ENCODE measurements at places on chromosomes 16 and 17.

GRCh38 chr16:66996983-66997358 is 8.6 kb downstream of the CES4A start:
- DNase-seq = no peak

GRCh38 chr17:19023209-19023999 is 18.8 kb upstream of the FAM83G start:
- no peak for DNase-seq

DNA sequence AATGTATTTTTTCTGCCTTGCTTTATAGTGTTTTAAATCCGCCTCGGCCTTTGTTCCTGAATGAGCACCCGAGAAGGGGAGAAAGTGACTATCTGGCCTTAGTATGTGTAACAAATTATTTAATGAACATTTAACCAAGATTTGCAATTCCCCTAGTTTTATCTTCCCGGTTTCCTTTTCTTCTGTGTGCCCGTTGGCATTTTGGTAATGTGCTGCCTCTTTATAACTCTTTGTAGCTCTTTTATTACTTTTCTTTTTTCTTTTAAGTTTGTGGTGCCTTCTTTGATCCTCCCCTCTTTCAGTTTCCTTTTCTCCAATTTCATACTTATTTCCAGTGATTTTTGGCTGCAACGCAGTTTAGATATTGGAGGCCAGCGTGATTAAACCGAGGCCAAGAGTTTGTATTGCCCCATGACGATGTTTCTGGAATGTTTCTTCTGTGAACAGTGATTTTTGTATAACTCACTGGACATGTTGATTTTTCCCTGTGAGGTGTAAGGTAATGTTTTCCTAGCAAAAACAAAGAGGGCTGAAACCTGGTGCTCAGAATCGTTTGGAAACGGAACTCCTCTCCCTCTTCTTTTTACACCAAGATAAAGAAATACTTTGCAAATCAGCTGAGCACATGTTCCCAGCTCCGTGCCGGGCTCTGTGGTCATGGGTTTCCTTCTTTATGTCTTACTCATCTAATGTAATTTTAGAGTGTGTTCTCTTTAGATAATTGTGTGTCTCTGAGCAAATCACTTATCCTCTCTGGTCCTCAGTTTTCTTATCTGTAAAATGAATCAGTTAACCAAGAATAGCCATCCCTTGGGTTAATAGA is 344.3 kb downstream of the WWOX start:
- no peak for DNase-seq

DNA sequence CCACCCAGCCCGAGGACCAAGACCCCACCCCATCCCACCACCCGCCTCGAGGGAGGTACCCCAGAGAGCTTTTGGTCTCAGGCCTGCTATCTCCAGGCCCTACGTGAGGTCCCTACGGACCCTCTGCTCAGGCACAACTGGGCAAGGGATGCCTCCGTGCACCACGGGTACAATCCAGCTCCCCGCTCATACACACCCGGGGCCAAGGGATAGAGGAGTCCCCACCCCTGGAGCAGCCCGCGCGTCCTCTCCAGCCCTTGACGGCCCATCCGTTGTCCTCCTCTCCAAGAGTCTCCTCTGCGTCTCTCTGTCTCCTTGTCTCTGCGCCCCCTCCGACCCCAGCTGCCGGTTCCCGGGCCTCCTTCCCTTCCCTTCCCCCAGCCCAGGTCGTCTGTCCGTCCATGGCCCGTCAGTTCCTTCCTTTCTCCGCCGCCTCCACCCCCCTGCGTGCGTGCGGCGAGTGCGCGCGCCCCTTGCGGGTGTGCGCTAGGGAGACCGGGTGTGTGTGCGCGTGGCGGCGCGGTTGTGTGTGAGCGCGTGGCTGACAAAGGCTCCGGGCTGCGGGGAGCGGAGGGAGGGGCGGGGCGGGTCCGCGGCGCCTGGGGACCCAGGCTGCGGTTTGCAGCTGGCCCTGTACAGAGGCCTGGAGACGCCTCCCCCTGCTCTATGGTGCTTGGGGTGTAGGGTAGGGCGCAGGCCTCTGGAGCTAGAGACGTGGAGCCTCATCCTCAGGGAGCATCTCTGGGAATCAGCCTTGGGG is 930 bp downstream of the SPNS2 start:
- DNase-seq = no peak

- DNase-seq = peak; percentile 38
Measured at GRCh38 chr16:53482123-53482522, 20.9 kb downstream of the AKTIP start.

DNA sequence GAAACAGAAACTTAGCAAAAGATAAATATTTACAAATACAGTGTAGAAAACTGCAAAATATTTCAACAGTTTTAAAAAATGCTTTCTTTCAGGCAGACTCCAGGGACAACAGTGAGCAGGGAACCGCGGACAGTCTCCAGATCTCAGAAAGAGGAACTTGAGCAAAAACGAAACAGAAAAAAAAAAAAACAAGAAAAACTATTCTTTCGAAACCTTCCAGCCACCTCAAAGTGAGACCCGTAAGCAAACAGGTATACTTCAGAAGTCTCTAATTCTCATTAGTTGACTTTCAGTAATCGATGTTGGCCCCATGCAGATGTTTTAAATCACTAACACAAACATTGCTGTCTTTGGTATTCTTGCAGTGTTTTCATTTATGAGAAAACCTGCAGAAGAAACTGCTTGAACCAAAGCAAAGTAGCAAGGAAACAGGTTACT is 15.7 kb upstream of the CCL1 start:
- DNase-seq = peak; percentile 71

DNA sequence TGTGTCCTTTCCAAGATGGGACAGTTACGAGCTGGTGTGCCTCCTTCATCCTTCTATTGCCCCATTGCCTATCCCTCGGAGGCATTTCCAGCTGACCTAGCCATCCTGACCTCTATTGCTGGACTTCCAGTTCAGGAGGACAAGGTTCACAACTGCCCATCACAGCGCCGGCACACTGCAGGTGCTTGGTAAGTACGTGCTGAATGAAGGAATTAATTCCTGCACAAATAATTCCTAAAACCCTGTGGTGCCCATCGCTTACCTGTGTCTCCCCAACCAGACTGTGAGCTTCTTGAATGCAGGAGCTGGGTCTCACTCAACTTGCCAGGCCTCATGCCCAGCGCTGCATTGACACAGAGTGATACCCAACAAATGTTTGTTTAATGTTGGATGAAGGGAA is 13.0 kb downstream of the ALOX15B start:
- DNase-seq = no peak

- no peak for DNase-seq
Measured at GRCh38 chr17:60901806-60902205, 224.2 kb downstream of the BCAS3 start.

- no peak for DNase-seq
Measured at GRCh38 chr16:2278272-2278608, 10.3 kb upstream of the RNPS1 start.

DNA sequence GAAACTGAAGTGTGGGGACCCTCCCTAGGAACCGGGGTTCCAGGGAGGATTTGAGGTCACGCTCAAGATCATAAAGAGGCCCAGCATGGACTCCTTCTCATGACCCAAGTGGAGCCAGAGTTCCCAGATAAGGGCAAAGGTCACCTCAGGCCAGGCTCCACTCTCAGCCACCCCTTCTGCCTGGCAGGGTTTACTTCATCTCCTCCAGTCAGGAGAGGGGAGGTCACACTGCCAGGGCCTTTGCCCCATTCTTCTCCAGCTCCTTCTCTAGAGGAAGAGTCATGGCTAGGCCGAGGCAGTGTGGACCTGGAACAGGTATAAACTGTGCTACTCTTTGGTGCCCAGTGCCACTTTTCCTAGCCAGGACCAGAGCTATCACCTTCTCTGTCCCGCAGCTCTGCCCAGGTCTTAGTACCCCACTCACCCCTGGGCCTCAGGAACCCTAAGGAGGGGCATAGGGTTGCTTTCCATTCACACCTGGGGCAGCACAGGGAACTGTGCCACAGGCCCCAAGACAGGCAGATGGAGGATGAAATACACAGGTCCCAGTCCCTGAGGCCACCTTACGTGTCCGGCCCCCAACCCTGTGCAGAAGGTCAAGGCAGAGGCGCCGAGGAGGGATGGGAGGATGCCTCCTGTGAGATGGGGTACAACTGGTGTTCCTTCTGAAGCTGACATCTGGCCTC is 879 bp upstream of the ACSF2 start:
- no peak for DNase-seq

- DNase-seq = no peak
Measured at GRCh38 chr17:38511150-38512108, 83.2 kb downstream of the ARHGAP23 start.

DNA sequence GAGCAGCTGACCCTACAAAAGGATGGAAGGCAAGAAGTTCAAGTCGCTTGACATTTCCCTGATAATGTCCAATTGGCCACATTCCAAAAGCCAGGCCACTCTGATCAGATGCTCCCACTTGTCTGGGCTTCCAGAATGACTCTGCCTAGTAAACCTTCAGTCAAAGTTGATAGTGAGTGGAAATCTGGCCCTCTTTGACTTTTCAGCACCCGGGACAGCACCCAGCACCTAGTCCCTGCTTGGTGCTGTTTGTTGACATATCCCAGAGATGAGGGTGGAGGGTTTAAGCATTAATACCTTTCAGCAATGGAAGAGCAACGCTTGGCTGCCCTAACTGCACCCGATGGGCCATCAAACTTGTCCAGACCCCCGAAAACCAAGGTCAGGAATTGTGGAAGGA is 131.3 kb downstream of the AIPL1 start:
- DNase-seq = peak; percentile 6

GRCh38 chr16:50696575-50697420 is 3.4 kb downstream of the NOD2 start:
- peak; percentile 65 for DNase-seq

Data from activated CD4-positive, alpha-beta T cell treated with anti-CD3 and anti-CD28 coated beads, Interleukin-2, amount 50 U/mL, for 16 hours (primary cell).